ENCODE measurements at places on chromosomes 5 and 9. TPM values are rescaled to one million over a fixed set of nuclear protein-coding genes. Genes with fewer than 3 reads are reported as not detected.

ZNF474 gene
- polyA plus RNA-seq = 0.76 TPM

SLC25A25 gene
- 17.2 TPM for polyA plus RNA-seq

- DNase-seq = no peak
These were observed 2.5 kb downstream of the TLX3 start for GRCh38 chr5:171311322-171312077.

- no peak for DNase-seq
These were observed 3.0 kb upstream of the AGPAT2 start for GRCh38 chr9:136690104-136690805.

Measured in left renal pelvis (tissue), 4 donors.